ENCODE measurements at places on chromosomes 16 and 17.

DNA sequence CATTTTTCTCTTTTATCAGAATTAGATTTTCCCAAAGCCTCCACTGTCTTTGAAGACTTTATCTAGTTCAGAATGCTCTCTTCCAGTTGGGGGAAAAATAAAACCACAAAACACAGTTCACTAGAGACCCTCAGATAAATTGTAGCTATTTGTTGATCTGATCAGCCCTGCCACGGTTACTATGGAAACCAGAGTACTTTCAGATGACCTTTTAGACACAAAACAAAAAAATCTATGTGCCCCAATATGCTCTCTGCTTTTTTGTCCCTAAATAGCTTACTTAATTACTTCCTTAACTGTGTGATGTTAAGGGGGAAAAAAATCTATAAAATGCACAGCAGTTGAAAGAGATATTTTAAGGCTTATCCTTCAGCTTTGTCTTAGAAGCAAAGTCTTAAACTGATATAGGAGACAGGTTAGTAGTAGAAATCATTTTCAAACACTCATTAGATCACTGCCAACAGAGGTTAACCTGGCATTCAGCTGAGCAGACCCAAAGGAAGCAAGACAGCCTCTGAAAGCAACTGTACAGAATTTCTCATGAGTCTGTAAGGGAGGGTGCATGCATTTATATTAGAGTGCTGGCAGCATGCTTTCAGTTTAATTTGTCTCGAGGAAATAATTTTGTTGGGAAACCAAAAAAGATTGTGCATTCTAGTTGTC lies 129.9 kb upstream of the CACNG5 start:
- no peak for DNase-seq

GRCh38 chr17:38693700-38694329 lies 11.3 kb upstream of the MLLT6 start:
- DNase-seq = no peak

DNA sequence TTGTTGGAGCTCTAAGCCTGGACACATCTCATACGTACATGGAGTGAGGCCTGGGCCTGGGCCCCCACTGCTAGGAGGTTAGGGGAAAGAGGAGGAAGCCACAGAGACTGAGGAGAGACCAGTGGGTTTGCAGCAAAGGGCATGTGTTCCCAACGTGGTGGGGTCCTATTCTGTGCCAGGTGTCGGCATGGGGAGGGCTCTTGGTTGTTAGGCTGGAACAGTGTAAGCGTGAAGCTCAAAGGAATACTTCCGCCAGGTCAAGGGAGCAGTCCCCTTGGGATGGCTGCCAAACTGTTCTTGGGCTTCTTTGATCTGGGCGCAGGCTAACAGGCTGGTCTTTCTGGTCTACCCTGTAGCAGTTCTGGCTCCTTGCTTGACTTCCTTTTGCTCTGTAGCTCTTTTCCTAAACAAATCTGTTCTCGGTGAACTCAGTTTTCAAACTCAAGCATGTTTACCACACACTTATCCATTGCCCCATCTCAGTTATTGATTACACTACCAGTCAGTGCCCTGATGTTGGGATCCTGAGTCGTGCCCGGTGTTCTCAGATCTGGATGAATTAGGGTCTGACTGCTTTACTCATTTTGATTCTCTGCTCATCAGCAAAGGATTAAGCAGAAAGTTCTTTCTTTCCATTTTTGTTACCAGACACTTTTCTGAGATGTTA lies 36.4 kb downstream of the GPT2 start:
- no peak for DNase-seq

DNA sequence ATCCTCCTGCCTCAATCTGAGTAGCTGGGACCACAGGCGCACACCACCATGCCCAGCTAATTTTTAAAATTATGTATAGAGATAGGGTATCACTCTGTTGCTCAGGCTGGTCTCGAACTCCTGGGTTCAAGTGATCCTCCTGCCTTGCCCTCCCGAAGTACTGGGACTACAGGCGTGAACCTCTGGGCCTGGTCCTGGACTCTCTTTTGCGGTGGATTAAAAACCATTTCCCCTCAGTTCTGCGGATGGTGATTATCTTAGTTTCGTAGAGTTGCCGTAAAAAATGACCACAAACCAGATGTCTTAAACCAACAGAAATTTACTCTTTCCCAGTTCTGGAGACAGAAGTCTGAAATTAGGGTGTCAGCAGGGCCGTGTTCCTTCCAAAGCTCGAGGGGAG lies 28.8 kb downstream of the MGAT5B start:
- no peak for DNase-seq

DNA sequence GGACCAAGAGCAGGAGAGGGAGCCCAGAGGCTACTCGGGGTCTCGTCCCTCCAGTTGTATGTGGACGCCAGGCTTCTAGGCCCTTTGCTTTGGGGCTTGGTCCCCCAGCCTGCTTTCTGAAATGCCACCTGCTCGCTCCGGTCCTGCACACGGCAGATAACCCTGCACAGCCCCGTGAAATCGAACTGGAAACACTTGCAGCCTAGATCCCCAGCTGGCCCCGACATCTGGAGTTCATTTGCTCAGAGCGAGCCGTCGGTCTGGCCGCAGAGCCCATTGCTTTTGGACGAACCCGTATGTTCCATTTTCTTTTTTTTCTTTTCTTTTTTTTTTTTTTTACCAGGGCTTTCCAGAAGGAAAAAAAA lies 22.9 kb downstream of the C1QTNF1 start:
- no peak for DNase-seq

DNA sequence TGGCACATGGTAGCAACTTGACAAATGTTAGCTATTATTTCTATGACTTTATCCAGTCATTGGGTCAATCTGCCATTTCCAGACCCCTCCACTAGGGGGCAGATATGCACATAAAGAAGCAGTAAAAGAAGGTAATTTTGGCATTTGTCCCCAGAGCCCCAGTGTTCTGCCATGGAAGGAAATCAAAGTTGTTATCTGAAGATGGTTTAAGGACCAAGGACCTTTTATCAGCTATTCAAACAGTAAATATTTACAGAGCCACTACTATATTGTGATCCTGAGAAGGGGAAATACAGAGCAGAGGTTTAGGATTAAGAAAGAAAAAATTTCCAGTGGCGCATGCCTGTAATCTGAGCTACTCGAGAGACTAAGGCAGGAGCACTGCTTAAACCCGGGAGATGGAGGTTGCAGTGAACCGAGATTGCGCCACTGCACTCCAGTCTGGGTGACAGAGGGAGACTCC lies 20.0 kb downstream of the TRAF4 start:
- no peak for DNase-seq

- DNase-seq = no peak
Observed at GRCh38 chr16:30737794-30738648, 10.2 kb upstream of the PHKG2 start.

- no peak for DNase-seq
Observed at GRCh38 chr17:44203731-44204440, 4.2 kb upstream of the ATXN7L3 start.

DNA sequence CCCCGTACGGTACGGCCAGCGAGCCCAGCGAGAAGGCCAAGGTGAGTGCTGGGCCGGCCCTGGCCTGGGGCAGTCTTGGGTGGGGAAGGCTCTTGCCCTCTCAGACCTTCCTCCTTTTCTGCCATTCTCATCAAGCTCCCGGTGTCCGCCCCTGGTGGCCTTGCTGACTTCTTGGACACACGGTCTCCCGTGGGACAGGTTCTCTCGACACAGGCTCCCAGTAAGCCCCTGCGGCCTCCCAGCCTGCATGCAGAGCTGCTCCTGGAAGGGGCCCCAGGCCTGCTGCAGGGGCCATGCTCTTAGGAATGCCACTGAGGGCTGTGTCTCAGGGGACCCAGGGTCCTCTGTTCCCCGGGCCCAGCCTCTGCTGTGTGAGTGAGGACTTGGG lies 17.6 kb downstream of the PRSS27 start:
- no peak for DNase-seq

DNA sequence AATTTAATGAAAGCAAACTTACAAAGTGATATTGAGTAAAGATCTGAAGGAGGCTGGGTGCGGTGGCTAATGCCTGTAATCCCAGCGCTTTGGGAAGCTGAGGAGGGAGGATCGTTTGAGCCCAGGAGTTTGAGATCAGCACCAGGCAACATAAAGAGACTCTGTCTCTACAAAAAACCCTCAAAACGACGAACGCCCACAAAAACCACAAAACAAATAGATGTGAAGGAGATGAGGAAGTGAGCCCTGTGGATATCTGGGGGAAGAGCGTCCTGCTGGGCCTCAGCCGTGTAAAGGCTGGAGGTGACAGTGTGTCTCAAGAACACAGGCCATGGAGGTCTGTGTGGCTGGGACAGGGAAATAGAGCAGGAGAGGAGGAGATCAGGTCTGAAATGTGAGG lies 68.8 kb downstream of the ITFG1 start:
- DNase-seq = no peak

- DNase-seq = no peak
Observed at GRCh38 chr16:17370223-17370707, 100.5 kb downstream of the XYLT1 start.

- DNase-seq = no peak
Observed at GRCh38 chr17:8444494-8444893, 8.8 kb downstream of the NDEL1 start.

DNA sequence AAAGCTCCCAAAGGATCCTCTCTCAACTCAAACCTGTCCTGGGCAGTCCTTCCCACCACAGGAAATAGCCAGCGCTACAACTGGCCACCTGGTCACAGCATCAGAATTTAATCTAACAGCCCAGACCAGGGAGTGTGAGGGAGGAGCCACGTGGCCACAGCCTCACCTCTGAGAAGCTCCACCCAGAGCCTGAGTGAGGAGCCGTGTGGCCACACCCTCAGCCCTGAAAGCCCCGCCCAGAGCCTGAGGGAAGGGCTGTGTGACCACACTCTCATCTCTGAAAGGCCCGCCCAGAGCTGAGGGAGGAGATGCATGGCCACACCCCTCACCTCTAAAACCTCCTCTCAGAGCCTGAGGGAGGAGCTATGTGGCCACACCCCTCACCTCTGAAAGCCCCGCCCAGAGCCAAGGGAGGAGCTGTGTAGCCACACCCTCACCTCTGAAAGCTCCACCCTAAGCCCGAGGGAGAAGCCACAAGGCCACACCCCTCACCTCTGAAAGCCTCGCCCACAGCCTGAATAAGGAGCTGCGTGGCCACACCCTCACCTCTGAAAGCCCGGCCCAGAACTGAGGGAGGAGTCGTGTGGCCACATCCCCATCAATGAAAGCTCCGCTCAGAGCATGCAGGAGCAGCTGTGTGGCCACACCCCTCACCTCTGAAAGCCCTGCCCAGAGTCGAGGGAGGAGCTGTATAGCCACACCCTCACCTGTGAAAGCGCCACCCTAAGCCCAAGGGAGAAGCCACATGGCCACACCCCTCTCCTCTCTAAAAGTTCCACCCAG lies 28.6 kb downstream of the SLC38A8 start:
- no peak for DNase-seq

DNA sequence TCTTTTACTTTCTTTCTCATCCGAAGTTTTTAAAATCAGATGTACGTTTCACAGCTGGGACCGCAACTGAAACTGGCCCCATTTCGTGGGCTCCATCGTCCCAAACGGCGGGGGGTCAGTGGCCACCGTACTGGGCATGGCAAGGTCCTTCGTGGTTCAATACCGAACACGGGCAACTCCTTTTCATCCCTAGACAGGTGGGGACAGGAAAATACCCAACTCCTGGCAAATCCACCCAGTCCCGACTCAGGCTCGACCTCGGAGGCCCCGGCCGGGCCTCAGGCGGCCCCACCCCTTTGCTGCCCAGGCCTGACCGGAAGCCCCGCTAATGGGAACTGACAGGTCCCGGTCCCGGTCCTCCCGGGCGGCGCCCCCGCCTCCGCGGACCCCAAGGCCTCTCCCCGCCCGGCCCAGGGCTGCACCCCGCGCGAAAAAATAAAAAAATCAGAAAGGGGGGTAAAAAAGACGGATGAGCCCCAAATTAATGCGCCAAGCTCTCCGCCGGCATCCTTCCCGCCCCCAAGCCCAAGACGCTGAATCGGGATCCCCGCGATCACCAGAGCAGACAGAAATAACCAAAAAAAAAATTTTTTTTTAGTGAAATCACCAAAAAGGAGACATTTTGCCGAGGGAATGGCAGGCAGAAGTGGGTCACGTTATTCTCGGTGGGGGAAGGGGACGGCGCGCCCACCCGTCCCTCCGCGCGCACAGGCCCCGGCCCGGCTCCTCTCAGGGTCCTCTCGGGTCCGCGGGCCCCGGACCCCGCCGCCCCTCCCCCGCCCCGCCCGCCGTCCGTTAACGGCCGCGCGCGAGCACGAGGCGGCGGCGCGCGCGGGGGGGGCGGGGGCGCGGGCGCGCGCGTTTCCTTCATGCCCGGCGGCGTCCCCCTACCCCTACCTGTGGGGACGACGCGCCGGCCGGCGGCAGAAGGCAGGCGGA lies 562 bp downstream of the ZC3H7A start:
- DNase-seq = no peak

DNA sequence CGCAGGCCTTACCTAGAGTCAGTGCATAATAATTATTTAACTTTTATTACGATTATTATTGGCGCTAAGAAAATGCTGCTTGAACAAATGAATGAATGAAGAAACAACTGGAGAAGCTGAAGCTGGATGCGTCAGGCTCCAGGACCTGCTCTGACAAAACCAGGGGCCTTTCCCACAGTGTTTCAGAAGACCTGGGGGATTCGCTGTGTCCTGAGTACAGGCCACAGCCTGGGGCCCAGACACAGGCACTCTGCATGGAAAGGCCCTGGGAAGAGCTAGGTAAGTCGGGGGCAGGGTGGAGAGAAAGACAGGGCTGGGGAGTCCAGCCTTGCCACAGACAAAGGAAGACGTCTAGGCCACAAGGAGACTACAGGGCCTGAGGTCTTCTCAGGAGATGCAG lies 226.1 kb downstream of the ZNF423 start:
- no peak for DNase-seq

- no peak for DNase-seq
Observed at GRCh38 chr16:85750146-85750826, 610 bp downstream of the C16orf74 start.

- no peak for DNase-seq
Observed at GRCh38 chr16:21646721-21647561, 5.5 kb downstream of the IGSF6 start.

DNA sequence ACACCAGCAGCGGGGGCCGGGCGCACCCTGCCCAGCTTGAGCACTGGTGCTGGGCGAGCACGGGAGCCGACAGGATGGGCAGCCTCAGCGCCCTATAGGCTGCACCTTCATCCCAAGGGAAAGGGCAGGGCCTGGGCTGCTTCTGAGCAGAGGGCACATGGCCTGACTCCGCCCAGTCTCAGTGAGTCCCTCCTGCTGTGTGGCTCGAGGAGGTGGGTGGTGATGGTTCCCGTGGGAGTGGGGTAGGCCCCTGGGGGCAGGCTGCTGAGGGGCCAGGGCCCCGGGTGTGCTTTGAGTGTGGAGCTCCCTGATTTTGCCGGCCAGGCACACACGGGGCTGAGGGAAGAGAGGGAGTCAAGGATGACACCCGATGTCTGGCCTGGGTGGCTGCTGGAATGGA lies 37.9 kb downstream of the TSC2 start:
- DNase-seq = no peak

DNA sequence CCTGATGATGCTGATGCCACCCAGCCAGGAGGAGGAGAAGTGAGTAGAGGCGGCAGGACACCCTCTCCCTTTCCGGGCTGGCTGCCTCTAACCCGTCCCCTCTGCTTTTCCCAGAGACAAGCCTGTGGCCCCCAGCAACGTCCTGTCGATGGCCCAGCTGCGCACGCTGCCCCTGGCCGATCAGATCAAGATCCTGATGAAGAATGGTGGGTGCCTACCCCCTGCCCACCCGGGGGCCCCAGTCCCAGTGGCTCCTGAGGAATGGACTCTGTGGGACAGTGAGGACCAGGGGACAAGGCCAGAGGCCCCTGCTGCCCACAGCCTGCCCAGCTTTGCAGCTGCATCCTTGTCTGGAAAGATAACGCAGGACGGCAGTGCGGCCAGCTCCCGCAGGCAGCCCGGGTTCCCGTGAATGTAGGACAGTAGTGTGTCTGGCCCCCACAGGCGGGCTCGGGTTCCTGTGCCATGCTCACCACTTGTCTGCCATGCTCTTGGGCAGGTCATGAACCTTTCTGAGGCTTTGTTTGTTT lies 19.9 kb downstream of the POLR3E start:
- DNase-seq = no peak

- no peak for DNase-seq
Observed at GRCh38 chr17:61863801-61864126, 436 bp upstream of the BRIP1 start.
